Esophagus muscularis mucosa (tissue), 4 donors: ENCODE measurements at places on chromosomes 16 and 17.

- H3K4me1 ChIP-seq = peaks cover 77% of the 10 kb centered on the region
- peak overlapping the region; percentile 88 for H3K27ac ChIP-seq
Observed at GRCh38 chr17:82534401-82534812, 14.9 kb downstream of the FOXK2 start.

DNA sequence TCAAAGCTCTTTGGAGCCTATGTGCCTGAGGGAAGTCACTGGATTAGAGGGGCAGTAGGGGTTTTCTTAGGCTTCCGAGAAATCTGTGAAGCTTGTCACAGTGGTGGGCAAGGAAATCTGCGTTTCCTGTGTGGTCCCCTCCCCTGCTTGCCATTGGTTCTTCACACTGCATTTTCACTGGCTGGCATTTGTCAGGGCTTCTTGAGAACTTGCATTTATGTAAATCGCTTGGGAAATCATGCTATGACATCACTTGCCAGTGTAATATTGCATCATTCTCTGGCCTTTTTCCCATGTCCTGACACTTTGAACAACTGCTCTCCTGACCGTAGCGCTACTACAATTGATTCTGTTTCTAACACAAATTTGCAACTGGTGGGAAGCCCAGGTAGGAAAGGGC lies 1.8 kb downstream of the CACNG3 start:
- H3K36me3 ChIP-seq = no peaks in the 10 kb centered on the region
- H3K27me3 ChIP-seq = peaks cover 82% of the 10 kb centered on the region
- no peak overlapping the region for H3K27ac ChIP-seq
- H3K4me1 ChIP-seq = no peaks in the 10 kb centered on the region
- H3K4me3 ChIP-seq = no peak overlapping the region

- no peak overlapping the region for H3K27ac ChIP-seq
- H3K4me3 ChIP-seq = peak overlapping the region; percentile 45
- no peak for DNase-seq
- peaks cover 54% of the 10 kb centered on the region for H3K27me3 ChIP-seq
Observed at GRCh38 chr17:36641877-36642845, 40.8 kb downstream of the MRM1 start.

- peaks cover 5% of the 10 kb centered on the region for H3K4me1 ChIP-seq
- no peaks in the 10 kb centered on the region for H3K36me3 ChIP-seq
- H3K4me3 ChIP-seq = no peak overlapping the region
- no peak overlapping the region for H3K27ac ChIP-seq
- no peaks in the 10 kb centered on the region for H3K27me3 ChIP-seq
Observed at GRCh38 chr16:66681676-66682075, 14.9 kb downstream of the CMTM4 start.

DNA sequence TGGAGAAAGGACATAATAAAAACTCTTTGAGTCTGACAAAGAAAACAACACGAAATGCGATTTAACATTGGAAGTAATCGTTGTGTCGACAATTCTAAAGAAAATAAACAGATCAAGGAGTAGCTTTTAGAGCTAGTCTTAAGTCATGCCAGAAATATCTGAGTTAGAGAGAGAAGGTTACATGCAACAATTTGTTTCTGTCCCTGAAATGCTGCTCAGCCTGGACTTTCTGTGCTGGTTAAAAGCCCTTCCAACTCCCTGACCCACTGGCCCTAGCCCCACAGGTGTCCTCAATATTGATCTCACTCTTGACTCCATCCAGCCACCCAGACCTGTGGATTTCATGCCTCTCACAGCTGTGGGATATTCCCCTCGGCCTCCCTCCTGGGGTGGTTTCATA lies 33.2 kb upstream of the TEX2 start:
- no peak for DNase-seq
- no peak overlapping the region for H3K27ac ChIP-seq
- no peaks in the 10 kb centered on the region for H3K27me3 ChIP-seq
- H3K4me3 ChIP-seq = no peak overlapping the region

- H3K4me1 ChIP-seq = no peaks in the 10 kb centered on the region
- no peak overlapping the region for H3K27ac ChIP-seq
Observed at GRCh38 chr17:64269687-64270649, 6.9 kb upstream of the TEX2 start.

- peak; percentile 98 for DNase-seq
- no peaks in the 10 kb centered on the region for H3K27me3 ChIP-seq
- peak overlapping the region; percentile 75 for H3K27ac ChIP-seq
- peak overlapping the region; percentile 65 for H3K4me3 ChIP-seq
Observed at GRCh38 chr16:3152277-3152990, 17.6 kb downstream of the ZNF213 start.

- H3K36me3 ChIP-seq = no peaks in the 10 kb centered on the region
- DNase-seq = no peak
- peaks cover 67% of the 10 kb centered on the region for H3K4me1 ChIP-seq
- H3K27me3 ChIP-seq = no peaks in the 10 kb centered on the region
- no peak overlapping the region for H3K4me3 ChIP-seq
Observed at GRCh38 chr16:17348042-17348783, 122.5 kb downstream of the XYLT1 start.

- no peaks in the 10 kb centered on the region for H3K27me3 ChIP-seq
- H3K36me3 ChIP-seq = no peaks in the 10 kb centered on the region
Observed at GRCh38 chr16:17585449-17586074, 114.8 kb upstream of the XYLT1 start.

DNA sequence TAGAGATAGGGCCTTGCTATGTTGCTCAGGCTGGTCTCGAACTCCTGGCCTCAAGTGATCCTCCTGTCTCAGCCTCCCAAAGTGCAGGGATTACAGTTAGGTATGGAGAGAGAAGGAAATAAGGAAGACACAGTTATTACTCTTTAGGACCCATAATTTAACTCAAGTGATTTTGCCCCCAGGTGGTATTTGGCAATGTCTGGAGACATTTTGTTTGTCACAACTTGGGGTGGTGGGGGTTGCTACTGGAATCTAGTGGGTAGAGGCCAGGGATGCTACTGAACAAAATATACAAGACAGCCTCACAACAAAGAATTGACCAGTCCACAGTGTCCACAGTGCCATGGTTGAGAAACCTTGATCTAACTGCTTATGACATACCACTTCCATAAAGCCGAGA lies 64.1 kb downstream of the PRKCB start:
- H3K27ac ChIP-seq = no peak overlapping the region
- DNase-seq = no peak
- H3K4me3 ChIP-seq = no peak overlapping the region
- no peaks in the 10 kb centered on the region for H3K36me3 ChIP-seq
- H3K4me1 ChIP-seq = no peaks in the 10 kb centered on the region
- H3K27me3 ChIP-seq = no peaks in the 10 kb centered on the region

- no peak overlapping the region for H3K4me3 ChIP-seq
- no peak for DNase-seq
- no peaks in the 10 kb centered on the region for H3K27me3 ChIP-seq
- H3K27ac ChIP-seq = no peak overlapping the region
- no peaks in the 10 kb centered on the region for H3K36me3 ChIP-seq
Observed at GRCh38 chr16:88367560-88367959, 15.2 kb upstream of the ZNF469 start.

GRCh38 chr16:88992351-88993165 lies 15.6 kb upstream of the CBFA2T3 start:
- no peak overlapping the region for H3K4me3 ChIP-seq
- peaks cover 8% of the 10 kb centered on the region for H3K4me1 ChIP-seq
- no peaks in the 10 kb centered on the region for H3K36me3 ChIP-seq
